Activated CD4-positive, alpha-beta T cell treated with anti-CD3 and anti-CD28 coated beads, Interleukin-2, amount 50 U/mL, for 24 hours (primary cell): ENCODE measurements at places on chromosomes 3 and 15.

GRCh38 chr3:52269776-52270175, 8.7 kb downstream of the WDR82 start:
- no peak for DNase-seq

DNA sequence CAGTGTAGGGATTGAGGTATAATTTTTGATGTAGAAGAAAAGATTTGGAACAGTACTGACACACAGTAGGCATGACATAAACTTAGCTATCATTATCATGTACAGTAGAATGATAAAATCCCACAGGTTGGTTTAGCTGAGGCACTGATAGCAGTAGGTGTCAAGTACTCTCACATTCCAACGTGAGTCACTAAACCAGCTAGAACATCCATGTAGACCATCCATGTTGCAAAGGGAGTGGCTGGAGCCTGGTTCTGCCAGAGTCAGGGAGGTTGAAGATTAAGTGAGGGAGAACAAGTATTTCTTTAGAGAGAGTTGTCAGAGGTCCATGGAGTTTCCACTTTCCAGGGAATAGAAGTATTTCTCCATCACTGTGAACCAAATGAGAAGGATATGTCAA, 157.2 kb upstream of the TMEM108 start:
- DNase-seq, result no peak

- DNase-seq, result no peak
These were observed 379.2 kb downstream of the VPS13C start for GRCh38 chr15:61681038-61681418.

DNA sequence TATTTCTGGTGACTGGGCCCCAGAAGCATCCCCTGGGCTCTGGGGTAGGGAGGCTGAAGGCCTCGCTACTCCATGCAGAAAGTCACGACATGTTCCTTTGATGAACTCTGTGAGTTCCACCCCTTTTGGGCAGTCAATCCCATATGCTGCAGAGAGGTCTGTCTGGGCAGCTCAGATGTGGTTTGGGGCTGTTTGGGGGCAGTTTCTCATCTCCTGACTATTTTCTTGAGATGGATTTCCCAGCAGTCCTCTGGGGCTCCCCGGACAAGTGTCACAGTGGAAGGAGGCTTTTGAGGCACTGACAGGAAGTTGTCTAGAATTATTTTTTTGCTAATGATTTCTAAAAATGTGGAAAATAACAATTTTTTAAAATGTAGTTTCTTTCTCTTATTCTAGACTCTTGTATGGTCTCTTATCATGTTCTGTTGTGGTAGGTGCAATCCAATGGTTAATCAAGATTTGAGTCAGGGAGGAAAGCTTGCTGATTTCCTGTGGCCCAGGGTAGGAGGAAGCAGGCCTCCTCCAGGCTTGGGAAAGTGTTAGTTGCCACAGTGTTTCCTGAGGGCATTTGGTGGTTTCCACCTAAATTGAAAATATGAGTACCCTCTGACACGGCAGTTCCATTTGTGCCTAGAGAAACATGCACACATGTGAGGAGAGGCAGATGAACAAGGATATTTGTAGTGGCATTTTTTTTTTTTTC, 19.9 kb upstream of the TATDN2 start:
- no peak for DNase-seq

- DNase-seq, result no peak
These were observed 7.5 kb upstream of the RHO start for GRCh38 chr3:129520960-129521359.
